ENCODE measurements at places on chromosomes 13 and 19. TPM values are rescaled to one million over a fixed set of nuclear protein-coding genes. Genes with fewer than 3 reads are reported as not detected.

Gene AMH
- polyA plus RNA-seq, result 3.2 TPM

Gene ZNF586
- 33.8 TPM for polyA plus RNA-seq

Gene SERTAD1
- 5.7 TPM for polyA plus RNA-seq

Gene SLC27A5
- polyA plus RNA-seq, result 9.9 TPM

Gene ZNF813
- 9.4 TPM for polyA plus RNA-seq
